ENCODE measurements at places on chromosomes 5 and 9.

GRCh38 chr9:131279863-131280570, 3.7 kb upstream of the FAM78A start:
- DNase-seq, result peak; percentile 67

GRCh38 chr9:106890608-106891007, 27.6 kb downstream of the ZNF462 start:
- DNase-seq, result no peak

GRCh38 chr9:105928416-105928815, 234.1 kb downstream of the TMEM38B start:
- DNase-seq, result no peak

DNA sequence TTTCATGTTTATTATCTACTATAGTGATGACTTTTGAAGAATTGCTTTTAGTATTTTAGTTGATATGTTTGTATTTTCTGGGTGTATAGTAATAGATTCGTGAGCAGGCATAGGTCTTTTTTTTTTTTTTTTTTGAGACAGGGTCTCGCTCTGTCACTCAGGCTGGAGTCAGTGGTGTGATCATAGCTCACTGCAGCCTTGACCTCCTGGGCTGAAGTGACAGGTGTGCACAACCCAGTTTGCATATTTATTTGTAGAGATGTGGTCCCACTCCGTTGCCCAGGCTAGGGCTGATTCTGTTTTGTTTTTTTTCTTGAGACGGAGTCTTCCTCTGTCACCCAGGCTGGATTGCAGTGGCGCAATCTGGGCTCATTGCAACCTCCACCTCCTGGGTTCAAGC, 11.9 kb downstream of the ERBIN start:
- no peak for DNase-seq

GRCh38 chr5:107313098-107313497, 357.6 kb downstream of the EFNA5 start:
- DNase-seq, result no peak

DNA sequence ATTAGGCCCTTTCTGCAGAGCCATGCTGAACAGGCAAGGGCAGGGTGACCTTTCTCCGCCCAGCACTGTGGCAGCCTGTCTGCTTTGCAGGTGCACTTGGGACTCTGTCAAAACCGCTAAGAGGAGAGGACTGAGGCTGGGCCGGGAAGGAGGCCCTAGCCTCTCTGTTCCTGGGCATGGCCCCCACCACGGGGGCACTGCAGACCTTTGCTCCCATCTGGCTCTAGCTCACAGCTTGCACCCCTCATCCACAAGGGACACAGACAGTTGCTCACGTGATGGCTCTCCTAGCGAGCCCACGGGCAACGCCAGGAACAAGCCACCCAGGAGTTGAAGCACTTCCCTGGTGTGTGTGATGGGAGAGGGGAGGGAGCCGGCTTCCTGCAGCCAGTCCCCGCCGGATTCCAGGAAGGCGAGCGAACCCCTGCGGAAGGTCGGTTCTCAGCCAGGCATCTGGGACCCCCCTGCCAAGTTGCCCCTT, 43.0 kb upstream of the FCN1 start:
- DNase-seq, result no peak

- no peak for DNase-seq
These were observed 152.7 kb downstream of the AOPEP start for GRCh38 chr9:94879230-94879629.

DNA sequence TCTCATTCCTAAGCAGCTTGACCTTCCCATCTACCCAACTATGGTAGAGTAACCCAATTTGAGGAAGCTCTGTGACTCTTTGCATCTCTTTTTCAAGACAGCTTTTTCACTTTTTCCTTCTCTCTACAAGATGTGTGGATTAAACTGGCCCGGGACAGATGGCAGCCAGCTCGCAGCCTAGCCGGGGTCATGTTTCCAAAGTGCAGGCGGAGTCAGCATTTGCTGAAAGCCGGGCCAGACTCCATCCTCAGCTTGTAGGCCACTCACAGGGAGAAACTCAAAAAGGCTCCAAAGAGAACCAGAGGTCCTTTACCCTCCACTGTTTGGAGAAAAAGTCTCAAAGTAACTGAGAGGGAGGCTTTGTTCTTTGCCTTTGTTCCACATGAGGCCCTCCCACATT, 286.8 kb upstream of the PANK3 start:
- DNase-seq, result no peak

DNA sequence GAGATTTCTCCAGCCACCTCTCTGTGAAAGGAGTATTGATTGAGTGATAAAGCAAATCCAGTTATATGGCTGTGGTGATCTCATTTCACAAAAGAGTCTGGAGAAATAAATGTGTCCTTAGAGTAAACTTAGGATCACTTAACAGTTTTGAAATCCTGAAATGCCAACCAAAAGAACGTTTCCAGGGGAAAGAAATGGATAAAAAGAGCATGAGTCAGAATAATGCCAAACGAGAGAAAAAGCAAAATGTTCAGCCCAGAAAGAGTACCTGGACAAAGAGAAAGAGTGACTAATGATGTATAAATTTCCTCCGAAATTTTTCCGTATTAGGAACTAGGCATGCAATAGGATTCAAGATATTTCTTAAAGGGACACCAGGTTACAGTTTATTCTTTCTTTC, 463.1 kb upstream of the CDH10 start:
- DNase-seq, result no peak

DNA sequence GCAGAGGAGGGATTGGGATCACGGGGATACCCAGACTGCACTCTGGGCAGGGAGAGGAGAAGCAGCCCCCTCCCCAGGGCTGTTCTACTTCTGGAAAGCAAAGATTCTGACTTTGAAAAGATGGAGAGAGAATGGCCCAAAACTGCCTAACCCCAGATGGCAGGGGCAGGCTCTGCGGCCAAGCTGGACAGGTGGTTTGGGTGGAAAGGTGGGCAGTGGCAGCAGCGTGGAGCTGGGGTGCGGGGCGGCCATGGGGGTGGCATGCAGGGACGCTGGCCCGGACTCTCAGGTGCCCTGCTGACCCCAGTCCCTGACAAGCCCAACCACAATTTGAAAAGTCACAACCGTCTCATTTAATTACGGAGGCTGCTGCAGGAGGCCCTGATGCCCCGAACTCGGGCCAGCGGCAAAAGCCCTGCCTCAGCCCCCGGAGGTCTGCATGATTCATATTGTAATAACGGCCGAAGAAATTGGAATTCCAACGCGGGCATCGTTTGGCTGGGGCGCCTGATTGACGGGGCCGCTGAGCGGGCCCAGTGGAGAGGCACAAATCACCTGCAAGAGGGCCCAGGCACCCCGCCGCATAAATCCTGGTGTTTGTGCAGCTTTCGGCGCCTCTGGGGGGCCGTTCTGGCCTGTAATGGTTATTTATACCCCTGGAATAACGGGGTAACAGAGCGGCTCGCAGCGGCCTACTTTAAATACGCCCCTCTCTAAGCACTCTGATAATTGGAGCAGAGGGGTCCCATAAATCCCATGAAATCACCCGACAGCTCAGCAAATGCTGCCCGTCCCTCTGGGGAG, 41.8 kb upstream of the FCN2 start:
- DNase-seq, result peak; percentile 74

GRCh38 chr5:9519537-9519936, 26.3 kb downstream of the SEMA5A start:
- DNase-seq, result peak; percentile 69

DNA sequence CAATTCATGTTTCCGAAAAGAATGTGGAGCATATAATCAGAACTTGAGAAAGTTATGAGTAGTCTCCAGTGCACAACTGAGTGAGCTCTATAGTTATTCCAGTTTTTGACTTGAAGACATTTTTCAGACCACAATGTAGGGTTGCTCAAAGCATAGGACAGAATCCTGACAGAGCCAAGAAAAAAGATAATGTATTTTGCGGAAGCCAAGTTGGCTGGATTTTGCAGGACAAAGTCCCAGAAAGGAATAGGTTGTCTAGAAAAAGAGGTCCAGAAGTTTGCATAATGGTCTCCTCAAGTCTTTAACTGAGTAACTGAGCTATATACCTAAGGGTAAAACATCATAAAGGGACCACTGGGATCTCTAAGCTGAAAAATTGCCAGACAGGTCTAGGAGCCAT, 1028.0 kb downstream of the TAF11L14 start:
- DNase-seq, result no peak

DNA sequence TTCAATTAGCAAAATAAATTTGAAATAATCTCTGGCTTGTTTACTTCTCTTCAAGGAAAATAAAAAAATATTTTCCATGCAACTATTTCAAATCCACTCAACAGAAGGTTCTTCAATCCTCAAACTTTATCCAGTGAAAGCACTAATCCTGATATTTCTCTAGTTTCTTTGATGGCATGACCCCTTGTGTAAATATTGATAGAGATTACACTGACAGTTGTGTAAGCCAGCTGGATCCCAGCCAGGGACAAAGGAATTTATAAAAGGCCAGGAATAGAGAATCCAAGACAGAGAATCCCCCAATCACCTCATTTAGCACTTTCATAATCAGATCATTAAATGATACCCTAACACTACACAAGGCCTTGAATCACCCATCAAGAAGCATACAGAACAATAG, 135.2 kb downstream of the GNA14 start:
- no peak for DNase-seq

DNA sequence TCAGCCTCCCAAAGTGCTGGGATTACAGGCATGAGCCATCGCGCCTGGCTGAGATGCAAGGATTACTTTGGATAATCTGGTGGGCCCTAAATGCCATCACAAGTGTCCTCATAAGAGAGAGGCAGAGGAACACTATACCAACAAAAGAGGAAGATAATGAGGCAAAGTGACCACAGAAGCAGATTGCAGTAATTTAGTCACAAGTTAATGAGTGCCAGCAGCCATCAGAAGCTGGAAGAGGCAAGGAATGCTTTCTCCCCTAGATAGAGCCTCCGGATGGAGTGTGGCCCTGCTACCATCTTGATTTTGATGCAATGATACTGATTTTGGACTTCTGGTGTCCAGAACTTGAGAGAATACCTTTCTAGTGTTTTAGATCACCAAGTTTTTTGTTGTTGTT, 122.3 kb downstream of the SPATA31D1 start:
- no peak for DNase-seq

DNA sequence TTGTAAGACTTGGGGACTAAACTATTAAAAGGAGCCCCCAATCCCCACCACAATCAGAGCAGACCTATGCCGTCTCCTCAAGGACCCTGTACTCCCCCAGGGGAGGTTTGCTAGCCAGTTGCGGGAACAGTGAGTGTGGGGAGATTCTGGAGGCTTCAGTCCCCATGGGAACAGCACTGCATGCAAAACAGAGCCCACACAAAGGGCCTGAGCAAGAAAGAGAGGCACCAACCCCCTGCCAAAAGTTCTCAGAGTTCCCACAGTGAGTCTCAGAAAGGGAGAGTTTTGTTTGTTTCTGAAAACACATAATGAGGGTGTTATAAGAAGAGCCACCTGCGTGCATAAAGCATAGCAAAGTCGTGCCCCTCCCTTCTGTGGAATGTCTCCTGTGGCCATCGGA, 56.6 kb downstream of the CFAP90 start:
- no peak for DNase-seq

- no peak for DNase-seq
These were observed 30.4 kb upstream of the FABP6 start for GRCh38 chr5:160198841-160199409.

DNA sequence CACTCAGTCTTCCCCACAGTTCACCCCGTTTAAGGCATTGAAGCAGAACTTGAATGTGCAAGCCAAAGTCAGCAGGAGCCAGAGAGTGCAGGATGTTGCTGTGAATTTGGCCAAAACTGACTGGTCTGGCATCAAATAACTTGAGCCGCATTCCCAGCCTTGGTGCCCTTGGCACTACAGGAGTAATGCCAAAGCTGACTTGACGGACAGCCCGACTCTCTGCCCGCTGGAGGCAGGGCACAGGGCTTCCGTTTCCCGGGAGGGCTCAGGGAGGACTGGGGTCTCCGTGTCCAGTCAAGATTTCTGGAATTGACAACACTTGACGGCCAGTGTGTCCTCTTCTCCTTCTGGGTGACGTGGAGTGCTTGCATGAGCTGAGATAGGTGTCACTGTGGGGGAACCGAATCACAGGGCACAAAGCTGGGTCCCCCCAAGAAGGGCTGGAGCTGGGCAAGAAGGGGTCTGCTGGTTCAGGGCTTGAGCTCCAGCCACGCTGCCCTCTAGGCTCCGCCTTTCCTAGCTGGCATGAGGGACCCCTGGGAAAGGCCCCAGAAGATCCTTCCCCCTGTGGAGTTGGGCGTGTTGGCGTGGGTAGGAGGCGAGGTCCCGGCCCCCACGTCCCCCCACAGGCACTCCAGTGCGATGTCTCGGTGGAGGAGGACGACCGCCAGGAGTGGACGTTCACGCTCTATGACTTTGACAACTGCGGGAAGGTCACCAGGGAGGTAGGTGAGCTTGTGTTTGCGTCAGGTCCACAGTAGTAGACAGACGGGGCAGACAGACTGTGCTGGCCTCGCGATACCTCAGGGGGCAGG, 25.2 kb downstream of the NKD2 start:
- no peak for DNase-seq

- peak; percentile 91 for DNase-seq
These were observed 48.9 kb downstream of the DAB2IP start for GRCh38 chr9:121700165-121700831.

- DNase-seq, result no peak
These were observed 1048.7 kb upstream of the NUDT12 start for GRCh38 chr5:104611135-104611767.

DNA sequence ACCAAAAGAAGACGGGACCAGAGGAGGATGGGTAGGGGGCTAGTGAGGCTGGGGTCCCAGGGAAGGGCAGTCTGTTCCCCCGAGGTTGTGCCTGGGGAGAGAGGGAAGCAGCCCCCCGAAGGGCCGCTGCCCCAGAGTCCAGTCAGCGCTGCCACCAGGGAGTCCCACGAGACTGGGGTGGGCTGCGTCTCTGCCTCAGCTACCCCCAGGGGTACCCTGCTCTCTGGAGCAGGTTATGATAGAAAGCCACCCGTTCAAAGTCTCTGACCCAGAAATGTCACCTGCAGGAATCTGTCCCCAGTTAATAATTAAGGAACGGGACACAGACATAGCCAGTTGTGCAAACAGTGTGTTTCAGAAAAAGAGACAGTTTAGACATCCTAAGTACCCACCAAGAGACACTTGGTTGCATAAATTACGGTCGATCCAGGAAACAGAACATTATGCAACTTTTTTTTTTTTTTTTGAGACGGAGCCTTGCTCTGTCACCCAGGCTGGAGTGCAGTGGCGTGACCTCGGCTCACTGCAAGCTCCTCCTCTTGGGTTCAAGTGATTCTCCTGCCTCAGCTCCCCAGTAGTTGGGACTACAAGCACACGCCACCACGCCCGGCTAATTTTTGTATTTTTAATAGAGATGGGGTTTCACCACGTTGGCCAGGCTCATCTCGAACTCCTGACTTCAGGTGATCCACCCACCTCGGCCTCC, 10.7 kb upstream of the AGPAT2 start:
- DNase-seq, result peak; percentile 77

DNA sequence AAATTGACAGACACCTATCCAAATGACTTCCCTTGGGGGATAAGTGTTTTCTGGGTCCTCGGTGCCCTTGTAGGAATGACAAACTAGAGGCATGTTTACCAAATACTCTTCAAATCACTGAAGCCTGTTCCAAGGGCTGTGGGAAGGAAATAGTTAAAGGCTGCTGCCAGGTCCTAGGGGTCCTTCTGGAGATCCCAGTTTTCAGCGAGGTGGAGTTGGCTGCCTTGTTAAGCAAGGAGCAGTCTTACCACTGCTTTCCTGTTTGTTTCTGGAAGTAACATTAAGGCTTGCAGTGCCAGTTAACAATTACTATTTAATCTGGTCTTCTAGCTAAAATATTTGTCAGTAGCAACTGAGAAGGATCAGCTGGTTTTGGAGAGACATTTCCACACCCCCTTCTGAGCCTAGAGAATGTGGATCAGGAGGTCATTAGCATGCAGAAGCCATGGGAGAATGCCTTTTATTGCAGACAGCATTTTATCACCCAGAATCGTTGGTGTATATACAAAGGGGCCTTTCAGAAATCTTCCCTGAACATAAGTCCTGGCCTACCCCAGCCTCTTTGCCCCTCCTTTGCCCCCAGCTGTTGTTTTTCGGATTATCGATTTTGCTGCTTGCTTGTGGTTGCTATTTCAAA, 238.8 kb downstream of the DMAC1 start:
- DNase-seq, result no peak
